ENCODE measurements at places on chromosomes 5 and 9.

- no peak for DNase-seq
These were observed 4.4 kb downstream of the NOP16 start for GRCh38 chr5:176383961-176384360.

DNA sequence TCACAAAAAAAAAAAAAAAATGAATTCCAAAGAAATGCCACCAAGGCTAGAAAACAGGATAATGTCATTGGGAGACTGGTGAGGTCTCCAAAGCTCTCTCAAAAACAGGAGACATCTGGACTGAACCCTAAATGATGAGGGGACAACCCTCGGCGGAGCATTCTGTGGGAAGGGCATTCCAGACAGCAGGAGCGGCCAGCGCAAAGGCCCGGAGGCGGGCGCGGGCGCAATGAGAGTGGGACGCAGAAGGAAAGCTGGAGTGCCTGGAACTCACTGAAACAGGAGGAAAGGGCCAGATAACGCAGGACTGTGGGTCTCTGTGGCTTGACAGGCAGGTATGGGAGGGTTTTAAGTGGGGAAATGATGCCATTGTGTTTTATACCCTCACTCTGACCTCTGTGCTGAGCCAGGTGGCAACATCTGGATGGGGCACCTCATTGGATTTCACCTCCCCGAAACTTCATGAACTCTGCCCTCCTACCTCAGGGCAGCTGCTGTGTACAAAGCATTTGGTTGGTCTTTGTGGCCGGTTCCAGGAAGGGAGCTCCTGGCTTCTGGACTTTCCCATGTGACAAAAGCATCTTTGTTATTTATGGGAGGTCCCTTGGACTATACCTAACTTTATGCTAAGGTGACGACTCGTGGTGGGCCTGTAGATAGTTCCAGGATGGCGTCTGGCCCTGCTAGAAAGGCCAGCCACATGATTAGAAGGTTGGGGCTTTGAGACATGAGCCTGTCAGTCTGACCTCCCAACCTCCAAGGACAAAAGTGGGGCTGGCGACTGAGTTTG is 11.5 kb upstream of the MAPK9 start:
- no peak for DNase-seq

DNA sequence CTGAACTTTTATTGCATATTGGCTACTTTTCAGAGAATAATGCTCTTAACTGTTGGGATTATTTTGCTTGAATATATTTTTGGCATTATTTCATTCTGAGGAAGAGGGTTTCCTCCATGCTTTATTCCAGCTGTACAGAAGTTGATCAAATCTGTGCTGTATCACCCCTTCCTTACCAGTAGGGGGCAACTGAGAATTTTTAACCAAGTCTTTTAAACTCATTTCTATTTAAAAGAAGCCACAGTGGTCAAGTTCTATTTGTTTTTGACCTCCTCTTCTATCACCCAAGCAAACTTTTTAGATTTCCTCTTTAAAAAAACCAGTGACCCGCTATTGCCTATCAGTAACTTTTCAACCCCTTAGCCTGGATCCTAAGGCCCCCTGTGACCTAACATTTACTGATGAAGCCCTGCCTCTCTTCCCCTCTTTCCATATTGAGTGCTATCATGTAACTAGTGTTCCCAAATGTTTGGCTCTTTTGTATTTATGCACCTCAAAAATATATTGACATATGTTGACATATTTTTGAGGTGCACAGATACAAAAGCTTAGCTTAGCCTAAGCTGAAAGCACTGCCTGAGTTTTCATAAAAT is 80.6 kb downstream of the FBXO4 start:
- no peak for DNase-seq

- no peak for DNase-seq
These were observed 31.8 kb upstream of the ORM1 start for GRCh38 chr9:114291064-114291474.

- DNase-seq: no peak
These were observed 20.0 kb upstream of the RUFY1 start for GRCh38 chr5:179530069-179530998.

GRCh38 chr5:121630402-121630801 is 221.3 kb upstream of the FTMT start:
- DNase-seq: no peak

DNA sequence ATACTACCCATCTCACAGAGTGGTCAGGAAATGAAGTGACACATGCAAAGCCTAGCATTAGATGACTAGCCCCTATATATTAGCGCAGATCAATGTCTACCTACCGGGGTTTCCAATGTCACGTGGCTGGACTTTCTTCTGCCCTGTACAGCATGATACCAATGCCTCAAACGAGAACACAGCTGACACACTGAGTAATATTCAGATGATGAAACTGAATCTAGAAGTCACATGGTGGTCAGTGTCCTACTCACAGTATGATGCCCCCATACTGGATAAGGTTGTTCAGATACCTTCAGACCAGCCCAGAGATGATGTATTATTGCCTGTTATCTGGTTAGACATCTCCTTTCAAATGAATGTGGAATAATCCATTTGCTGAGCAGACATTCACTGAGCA is 71.1 kb upstream of the FRRS1L start:
- no peak for DNase-seq

DNA sequence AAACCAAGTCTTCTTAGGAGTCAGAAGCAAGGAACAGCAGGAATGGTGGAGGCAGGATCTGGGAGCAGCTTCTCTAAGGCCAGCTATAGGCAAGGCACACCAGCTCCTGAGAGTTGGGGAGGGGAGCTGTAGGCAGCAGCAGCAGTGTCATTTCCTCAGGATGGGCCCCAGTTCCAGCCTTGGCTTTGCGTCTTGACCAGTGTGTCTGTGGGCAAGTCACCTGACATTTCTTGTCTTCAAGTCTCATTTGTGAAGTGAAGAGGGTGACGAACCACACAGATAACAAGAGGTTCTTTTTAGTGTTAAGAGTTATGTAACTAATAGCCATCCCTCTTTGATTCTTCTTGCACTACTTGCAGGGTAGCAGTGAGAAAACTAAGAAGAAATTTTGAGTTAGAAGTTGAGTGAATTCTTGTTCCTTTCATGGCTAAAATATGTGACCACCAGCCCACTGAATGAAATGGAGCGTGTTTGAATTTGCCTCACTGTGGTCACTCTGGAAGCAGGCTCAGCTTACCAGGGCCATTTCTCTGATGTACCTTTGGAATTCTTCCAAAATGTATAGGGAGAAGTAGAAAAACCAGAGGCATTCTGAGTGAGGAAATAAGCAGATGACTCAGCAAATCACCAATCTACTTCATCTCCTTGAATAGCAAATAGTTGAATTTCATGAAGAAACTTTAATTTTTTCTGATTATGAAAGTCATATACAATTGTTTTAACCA is 42.4 kb downstream of the RHOBTB3 start:
- DNase-seq: no peak

GRCh38 chr5:69046375-69046957 is 47.3 kb upstream of the SLC30A5 start:
- no peak for DNase-seq

DNA sequence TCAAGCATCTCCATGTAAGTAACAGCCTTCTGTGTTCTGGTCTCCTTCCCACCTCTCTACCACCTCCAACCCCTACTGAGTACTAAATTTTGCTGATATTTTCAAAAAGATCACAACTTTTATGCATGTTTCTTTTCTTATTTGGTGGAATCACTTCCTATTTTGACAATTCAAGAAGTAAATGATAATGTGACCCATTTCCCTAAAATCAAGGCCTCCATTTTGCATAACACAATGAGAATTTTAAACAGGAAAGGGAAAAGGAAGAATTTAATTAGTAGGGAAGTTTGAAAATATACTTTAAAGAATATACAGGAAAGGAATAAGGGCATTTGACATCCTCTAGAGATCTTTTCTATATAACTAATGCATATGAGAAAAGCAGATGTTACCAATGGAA is 212.9 kb upstream of the RASA1 start:
- DNase-seq: no peak

DNA sequence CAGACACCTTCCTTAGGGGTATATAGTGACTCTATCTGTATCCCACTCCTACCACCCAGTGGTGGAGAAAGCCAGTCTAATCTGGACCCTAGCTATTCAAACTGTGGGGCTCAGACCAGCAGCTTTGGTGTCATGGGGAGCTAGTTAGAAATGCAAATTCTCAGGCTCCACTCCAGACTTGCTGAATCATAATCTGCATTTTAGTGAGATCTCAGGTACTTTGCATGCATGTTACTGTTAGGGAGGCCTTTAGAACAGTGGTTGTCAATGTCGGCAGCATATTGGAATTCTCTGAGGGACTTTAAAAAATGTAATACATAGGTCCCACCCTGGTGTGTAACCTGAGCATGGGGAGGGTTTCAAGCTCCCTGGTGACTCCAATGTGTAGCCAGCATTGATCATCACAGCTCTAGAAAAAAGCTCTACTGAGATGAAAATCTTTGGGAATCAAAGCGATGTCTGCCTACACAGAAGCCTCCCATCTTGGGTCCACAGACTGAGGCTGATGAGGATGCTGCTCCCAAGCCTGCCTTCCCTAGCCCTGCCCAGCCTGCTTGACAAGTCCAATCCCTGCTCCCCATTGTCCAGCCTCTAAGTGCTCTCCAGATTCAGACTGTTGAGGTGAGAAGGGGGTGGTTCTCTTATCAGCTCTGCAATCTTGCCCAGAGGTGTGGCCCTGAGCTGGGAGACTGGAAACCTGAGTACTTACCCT is 11.9 kb upstream of the GM2A start:
- DNase-seq: no peak

GRCh38 chr5:80170117-80170535 is 85.7 kb downstream of the SERINC5 start:
- DNase-seq: no peak

- DNase-seq: no peak
These were observed 167.0 kb downstream of the CAAP1 start for GRCh38 chr9:26725573-26725972.

- DNase-seq: no peak
These were observed 15.8 kb downstream of the EXOC3 start for GRCh38 chr5:458547-459353.

DNA sequence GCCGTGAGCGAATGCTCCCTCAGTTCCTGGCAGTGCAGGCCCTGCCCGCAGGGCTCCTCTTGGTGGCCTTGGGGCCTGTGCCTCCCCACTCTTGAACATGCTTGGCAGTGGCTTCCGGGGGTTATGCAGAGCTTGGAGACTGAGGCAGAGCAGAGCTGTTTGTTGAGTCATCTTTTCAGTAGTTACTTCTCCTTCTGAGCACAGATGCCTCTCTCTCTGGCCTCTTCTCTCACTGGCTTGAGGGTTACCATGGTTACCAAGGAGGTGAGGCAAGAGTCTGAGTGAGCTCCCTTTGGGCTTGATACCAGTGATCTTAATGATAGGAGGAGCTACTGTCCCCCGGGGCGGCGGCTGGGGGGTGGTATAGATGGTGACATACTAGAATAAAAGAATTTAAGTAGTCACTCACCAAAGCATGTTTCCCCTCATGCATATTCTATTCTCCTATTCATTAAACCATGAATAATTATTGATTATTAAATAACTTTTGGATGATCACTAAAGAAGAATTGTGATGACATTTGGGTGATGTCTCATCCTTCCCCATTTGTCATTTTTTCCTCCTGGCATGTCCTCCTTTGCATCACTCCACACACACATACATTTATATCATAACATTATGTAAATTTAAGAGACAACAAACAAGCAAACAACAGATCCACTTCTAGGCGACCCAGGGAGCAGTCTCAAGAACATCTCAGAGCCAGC is 111.1 kb downstream of the ARHGAP26 start:
- DNase-seq: no peak

DNA sequence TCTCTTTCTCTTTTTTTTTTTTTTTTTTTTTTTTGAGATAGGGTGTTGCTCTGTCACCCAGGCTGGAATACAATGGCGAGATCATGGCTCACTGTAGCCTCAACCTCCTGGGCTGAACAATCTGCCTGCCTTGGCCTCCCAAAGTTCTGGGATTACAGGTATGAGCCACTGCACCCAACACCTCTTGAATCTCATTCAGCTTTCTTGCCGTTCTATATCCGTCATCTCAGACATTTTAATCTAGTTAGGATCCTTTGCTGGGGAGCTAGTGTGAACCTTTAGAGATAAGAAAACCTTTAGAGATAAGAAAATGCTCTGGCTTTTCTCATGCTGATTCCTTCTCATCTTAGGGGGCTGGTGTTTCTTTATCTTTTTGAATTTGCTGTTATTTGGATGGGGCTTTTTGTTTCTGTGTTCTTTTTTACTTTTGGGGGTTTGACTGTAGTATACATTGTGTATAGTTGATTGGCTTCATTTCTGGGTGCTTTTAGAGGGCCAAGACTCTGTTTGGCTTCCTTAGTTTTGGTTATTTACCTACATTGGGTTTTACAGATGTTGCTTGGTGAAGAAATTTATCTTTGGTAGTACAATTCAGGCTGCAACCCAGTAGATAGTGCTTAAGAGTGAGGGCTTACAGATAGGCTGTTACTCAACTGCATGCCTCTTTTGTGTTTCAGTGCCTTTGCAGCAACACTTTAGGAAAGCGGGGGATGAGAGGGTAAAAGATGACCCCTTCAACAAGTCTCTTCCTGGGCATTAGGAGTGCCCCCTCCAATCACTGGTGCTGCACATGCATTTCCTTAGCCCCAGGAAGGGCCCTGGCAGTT is 41.9 kb upstream of the SLC36A1 start:
- no peak for DNase-seq

- no peak for DNase-seq
These were observed 7.9 kb upstream of the ENTREP1 start for GRCh38 chr9:69317081-69317480.

DNA sequence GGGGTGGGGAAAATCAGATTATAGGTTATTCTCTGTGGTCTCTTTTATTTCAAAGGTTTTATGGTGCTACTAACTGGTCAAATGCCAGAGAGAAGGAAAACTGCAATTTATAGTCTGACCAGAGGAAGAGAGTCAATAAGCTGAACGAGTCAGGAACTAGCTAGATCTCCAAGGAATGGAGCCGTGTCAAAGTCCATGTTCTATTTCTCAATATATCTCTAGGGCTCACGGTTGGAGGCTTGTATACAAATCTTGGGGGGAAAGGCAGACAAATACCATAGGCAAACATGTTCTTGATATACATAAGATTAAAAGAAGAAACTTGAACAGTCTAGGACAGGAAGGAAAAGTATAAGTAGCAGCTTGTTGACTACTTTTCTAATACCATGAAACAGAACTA is 627.1 kb downstream of the PDE4D start:
- no peak for DNase-seq
